ENCODE measurements at places on chromosomes 11 and 22.

- DNase-seq = no peak
Observed at GRCh38 chr22:37054600-37055365, 3.2 kb downstream of the KCTD17 start.

DNA sequence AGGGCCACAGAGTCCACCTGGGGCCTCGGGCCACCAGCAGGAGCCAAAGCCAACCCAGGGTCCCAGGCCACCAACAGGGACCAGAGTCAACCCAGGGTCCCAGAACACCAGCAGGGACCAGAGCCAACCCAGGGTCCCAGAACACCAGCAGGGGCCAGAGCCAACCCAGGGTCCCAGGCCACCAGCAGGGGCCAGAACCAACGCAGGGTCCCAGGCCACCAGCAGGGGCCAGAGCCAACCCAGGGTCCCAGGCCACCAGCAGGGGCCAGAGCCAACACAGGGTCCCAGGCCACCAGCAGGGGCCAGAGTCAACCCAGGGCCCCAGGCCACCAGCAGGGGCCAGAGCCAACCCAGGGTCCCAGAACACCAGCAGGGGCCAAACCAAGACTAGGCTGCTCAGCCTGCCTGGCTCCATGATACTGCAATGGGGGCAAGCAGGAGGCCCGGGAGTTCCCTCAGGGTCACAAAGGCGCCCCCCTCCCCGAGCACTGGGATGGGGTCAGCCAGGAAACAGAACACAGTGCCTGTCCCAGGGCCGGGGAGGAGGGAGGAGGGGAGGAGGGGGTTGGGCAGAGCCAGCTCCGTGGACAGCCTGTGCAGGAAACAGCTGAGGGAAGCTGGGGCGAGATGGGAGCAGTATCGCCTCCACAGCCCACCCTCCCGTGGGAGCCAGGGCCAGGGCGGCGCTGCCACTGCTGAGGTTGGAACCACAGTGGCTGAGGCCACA lies 62.0 kb upstream of the PRR5 start:
- no peak for DNase-seq

- DNase-seq = no peak
Observed at GRCh38 chr11:78815831-78816230, 241.2 kb upstream of the NARS2 start.

- no peak for DNase-seq
Observed at GRCh38 chr11:127023991-127024390, 23.4 kb upstream of the KIRREL3 start.

DNA sequence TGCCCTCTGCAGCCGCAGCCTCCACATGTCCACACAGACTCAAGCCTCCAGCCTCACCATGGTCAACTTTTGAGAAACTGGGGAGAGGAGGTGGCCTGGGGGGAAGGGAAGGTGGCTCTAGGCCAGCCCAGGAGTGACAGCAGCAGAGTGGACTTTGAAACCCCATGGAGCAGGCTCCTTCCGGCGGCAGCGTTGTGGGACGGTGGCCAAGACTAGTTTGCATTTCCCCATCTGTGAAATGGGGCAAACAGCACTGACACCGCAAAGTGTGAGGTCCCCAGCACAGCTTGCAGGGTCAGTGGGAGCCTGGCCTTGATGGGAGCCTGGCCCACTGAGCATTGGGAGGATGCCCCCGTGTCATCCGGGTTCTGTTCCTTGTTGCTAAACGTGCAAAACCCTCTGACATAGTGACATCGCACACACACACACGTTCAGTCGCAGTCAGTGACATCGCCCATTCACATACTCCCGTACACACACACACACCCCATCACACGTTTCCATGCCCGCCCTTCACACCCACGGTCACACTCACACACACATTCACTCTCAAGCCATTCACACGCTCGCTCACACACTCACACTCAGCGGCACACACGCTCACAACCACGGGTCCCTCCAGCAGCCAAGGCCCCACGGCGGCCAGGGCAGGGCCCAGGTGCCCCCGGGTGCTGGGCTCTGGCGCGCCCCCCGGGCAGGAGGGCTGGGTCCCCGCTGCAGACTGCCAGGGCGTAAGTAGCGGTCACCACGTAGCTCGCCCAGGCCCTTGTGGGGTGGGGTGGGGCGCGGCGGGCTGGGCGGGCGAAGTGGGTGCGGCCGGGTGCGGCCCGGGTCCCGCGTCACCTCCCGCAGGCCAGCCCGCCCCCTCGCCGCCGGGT lies 585 bp downstream of the CYB5R3 start:
- peak; percentile 47 for DNase-seq

DNA sequence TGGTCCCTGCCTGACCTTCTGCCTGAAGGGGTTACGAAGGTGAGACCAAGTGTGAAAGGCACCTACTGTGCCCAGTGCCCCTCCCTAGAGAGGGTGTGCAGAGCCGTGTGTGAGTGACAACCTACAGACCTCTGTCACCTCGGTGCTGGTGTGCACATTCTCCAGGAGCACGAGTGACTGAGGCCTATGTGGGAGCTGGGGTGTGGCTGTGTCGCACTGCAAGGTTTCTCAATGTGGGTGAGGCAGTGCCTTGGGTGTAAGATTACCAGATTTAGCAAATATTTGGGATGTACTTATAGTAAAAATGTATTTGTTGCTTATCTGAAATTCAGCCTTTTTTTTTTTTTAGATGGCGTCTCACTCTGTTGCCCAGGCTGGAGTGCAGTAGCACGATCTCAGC lies 5.6 kb downstream of the STARD10 start:
- no peak for DNase-seq

DNA sequence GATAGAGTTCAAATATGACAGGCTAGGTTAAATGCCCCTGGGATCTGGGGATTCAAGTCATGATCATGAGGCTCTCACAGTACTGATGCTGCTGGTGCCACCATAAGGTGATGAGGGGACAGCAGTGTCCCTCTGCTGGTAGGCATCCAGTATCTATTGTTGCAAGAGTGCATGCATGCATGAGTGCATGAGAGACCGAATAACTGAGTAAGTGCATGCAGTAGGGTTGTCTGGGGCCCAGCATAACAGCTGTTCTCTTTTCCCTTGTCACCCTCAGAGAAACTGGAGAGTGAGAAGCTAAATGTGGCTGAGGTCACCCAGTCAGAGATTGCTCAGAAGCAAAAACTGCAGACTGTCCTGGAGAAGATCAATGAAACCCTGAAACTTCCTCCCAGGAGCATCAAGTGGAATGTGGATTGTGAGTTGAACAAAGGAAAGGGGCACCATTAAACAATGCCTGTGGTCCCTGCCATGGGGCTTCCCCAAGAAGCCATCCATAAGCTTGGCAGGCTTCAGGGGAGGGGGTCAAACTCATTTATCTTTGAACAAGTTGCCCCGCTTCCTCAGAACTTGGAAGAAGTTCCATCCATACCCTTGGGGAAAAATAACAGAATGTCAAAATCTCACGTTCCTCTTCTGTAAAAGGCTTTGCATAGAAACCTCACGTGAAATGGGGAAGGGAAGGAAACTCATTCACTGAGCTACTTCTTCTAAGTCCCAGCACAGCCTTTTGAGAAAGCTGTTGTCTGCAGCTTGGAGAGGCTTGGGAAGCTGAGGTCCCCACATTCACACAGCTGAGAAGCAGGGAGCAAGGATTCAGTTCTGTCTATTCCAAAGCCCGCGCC lies 119.0 kb downstream of the PARVA start:
- DNase-seq = no peak

- peak; percentile 70 for DNase-seq
Observed at GRCh38 chr22:30649430-30650007, 13.9 kb downstream of the SLC35E4 start.

DNA sequence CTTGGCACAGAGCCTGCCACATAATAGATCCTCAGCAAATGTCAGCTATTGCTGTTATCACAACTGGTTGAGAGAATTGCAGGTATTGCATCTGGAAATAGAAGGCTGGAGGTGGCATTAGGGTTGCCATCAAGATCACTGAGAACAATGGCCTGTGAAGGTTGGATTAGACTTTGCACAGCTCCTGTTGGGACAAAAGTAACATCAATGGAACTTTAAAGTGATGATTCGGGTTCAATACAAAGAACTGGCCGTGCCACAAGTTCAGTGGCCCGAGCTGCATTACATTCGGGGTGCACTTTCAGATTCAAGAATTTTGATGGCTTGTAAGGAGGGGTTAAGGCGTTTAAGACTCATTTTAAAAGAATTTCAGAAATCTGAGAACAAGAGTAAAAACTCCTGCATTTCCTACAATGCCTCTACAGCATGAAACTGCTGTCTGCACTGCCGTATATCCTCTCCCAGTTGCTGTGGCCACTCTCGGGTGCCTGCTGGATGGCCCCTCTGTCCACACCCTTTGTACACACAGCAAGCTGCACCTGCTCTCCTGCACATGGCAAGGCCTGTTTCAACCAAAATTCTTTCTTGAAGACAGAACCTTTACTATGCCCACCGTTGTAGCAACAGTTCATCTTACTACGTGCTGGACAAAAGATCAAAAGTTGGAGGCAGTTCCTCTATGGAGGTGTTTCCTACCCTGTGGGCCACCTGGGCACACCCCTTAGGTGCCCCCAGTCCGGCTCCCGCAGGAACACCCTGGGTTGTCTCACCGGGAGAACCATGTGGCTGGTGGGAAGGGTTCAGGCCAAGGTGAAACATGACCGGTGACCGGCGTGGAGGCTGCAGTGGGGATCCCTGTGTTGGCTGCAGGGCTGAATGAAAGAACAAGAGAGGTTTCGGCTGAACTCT lies 17.5 kb upstream of the SHANK2 start:
- no peak for DNase-seq

GRCh38 chr11:36488096-36488495 lies 22.0 kb downstream of the TRAF6 start:
- no peak for DNase-seq

GRCh38 chr11:45324459-45324858 lies 38.3 kb upstream of the SYT13 start:
- no peak for DNase-seq

- no peak for DNase-seq
Observed at GRCh38 chr11:1783725-1784529, 20.2 kb upstream of the CTSD start.

DNA sequence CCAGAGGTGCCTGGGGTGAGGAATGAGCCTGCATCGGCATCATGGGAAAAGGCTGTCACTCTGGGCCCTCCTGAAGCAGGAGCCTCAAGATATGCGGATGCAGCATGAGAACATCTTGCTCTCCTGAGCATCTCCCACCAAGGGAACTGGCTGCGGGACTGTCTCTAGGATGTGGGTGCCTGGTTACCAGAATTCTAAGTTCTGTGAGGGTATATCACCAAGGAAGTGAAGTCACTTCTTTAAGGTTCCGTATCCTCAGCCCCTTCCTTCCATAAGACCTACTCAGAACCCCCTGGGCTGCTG lies 86.9 kb downstream of the GGTLC2 start:
- DNase-seq = no peak

GRCh38 chr22:43449831-43450225 lies 38.0 kb downstream of the MPPED1 start:
- DNase-seq = no peak

DNA sequence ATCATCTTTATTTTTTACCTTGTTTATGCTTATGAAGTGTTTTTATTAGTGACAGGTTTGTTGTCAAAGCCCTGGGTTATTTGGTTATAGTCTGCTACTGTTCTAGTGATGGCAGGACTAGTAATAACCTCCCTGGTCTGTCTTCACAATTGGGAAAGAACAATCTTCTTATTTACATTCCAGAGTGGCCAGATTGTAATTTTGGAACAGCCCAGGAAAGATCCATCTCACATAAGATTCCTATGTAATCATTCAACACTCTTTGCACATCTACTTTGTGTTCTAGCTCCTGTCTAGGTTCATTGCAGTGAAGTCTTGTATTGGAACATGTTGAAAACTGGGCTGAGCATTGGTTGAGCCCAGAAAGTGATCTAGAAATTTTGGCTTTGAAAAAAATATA lies 63.8 kb downstream of the CYB5R2 start:
- DNase-seq = no peak

DNA sequence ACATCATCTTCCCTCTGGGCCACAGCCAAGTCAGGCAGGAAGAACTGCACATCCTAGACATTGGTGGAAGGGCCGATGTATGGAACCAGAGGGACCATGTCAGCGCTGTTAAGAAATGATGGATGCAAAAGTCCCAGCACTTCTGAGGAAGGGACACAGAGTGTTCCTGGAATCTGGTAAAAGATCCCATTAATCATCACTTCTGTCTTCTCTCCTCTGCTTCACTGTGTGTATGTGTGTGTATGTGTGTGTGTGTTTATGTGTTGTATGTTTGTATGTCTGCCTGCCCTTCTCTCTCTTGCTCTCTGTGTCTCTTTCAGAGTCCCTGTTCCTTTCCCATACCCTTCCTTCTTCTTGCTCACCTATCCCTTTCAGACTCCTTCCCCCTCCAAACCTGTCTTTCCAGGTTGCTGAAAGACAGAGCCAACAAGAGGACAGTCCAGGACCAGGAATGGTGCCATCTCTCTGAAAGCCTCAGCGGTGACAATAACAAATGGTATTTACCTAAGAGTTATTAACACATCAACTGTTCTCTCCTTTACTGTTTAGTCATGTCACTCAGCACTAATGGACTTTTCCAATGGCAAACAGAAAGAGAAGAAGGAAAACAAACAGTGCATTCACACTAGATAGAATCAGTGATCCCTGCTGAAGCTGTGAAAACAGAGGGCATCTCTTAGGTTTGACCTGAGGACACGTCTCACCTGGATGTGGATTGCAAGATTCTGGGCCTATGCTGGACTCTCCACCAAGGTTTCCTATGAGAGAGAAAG lies 47.1 kb downstream of the EHF start:
- no peak for DNase-seq
